ENCODE measurements at places on chromosomes 12 and 14. TPM values are rescaled to one million over a fixed set of nuclear protein-coding genes. Genes with fewer than 3 reads are reported as not detected.

The ERP27 gene
- not detected for total RNA-seq

The CDK4 gene
- total RNA-seq = 47.7 TPM

The OLR1 gene
- 2.7 TPM for total RNA-seq

The SOAT2 gene
- not detected for total RNA-seq

The SYT1 gene
- 152 TPM for total RNA-seq

The CATSPERB gene
- total RNA-seq = 0.74 TPM

The DDN gene
- total RNA-seq = 11.1 TPM

The PELI2 gene
- 24.1 TPM for total RNA-seq

The OTUB2 gene
- total RNA-seq = 5.2 TPM

The PTPN6 gene
- 2.5 TPM for total RNA-seq

The LALBA gene
- not detected for total RNA-seq

The C12orf75 gene
- 20.9 TPM for total RNA-seq

The MARCHF9 gene
- 12.3 TPM for total RNA-seq

The GPR162 gene
- total RNA-seq = 52.6 TPM

The GDF3 gene
- not detected for total RNA-seq

The HOXC10 gene
- total RNA-seq = not detected

Measured in temporal lobe (tissue), 4 donors.